SIG-M5 (cell line): ENCODE measurements at places on chromosomes 2 and 18.
A peak's percentile ranks its signal among the peaks of the same experiment; 100 is the strongest.

- DNase-seq: no peak
Observed at GRCh38 chr2:146701183-146701582, 1143.6 kb upstream of the ACVR2A start.

- no peak for DNase-seq
Observed at GRCh38 chr2:204145263-204145751, 208.7 kb downstream of the ICOS start.

DNA sequence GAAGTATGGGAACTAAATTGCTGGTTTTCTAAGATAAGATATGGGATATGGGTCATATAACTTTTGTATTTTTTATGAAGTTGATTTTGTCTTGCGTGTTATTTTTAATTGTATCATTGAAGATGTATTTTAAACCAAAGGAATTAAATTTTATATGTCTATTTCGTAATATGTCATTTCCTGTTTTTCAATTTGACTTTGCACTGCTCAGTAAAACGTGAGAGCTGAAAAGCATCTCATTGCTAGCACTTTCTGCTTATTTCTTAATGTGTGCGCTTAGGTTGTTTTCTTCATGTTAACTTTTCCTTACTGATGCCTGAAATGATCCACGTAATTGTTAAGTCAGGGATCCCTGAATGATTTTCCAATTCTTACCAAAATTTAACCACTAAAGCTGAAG is 41.2 kb upstream of the KLF11 start:
- DNase-seq: no peak

DNA sequence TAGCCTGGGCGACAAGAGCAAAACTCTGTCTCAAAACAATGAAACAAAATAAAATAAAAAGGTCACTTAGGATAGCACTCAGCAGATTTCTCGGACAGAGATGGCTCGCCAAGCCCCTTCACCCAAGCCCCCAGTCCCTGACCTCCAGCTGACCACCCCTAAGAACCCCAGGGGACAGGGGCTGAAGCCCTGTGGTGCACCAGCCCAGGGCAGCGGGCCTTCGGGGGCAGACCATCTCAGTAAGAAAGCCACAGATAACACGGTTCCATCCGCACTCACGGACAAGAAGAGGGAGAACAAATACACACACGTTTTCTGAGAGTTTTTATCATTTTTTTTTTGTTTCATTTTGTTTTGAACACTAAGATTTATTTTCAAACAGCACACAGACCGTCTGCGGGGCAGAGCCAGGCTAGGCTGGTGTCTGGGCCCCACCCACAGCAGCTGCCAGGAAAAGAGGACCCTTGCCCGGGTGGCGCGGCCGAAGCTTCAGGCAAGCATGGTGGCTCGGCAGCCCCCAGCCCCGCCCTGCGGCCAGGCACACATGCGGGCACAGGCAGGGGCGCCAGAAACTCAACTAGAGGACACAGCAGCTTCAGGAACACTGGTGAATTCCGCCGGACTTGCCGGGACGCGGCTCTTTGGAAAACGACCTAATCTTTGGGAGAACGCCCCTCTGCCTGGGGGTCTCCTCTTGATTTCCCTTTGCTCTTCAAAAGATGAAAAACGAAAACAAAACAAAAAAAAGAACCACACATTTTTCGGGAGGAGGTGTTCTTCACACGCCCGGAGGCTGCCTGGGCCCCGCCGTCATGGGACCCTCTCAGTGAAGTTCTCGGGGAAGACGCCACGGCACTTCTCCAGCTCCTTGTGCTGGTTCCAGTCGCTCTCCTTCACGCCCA is 59.0 kb downstream of the BIN1 start:
- no peak for DNase-seq

- DNase-seq: no peak
Observed at GRCh38 chr2:103459283-103459682, 697.5 kb downstream of the TMEM182 start.

GRCh38 chr18:11040823-11041656 is 108.3 kb downstream of the PIEZO2 start:
- no peak for DNase-seq

- no peak for DNase-seq
Observed at GRCh38 chr2:105394951-105395611, 3.8 kb downstream of the FHL2 start.

GRCh38 chr2:19176977-19177376 is 181.4 kb downstream of the OSR1 start:
- DNase-seq: no peak

DNA sequence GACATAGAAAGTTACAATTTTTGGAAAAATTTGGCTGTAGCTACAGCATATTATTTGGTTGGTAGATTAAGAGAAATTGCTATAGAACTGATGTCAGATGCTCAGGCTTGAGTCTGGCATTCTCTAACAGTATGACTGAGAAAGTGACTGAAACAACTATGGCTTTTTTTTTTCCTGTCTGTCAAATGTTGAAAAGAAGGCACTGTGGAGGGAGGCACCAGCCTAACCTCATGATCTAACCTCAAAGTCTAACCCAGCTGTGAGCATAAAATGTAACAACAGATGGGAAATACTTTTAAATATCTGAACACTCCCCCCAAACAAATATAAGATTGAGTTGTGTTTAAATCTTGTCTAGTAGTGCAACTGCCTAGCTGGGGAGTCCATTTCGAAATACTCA is 629.1 kb downstream of the LRP1B start:
- DNase-seq: no peak

DNA sequence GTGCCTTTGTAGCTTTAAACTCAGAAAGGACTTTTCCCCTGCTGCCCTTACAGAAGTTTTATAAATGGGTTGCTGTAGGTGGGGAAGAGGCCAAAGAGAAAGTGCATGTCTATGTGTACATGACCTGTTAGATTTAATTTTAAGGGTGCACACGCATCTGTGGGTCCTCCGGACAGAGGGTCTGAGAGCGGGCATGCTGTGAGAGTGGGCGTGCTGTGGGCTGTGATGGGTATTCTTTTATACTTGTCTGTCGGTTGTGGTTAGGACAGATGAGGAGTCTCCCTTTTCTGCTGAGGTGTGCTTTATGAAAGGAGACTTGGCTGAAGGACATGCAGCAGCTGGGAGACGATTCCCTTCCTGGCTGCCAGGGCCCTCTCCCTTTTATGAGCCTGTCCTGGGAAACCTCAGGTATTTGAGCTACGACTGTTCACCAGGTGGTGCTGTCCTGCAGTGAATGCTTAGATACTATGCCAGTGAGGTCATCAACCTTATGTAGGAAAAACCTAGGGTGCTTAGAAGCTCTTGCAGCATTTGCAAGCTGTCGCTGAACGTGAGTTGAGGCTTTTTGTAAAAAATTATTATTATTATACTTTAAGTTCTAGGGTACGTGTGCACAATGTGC is 67.5 kb downstream of the TANC1 start:
- no peak for DNase-seq

DNA sequence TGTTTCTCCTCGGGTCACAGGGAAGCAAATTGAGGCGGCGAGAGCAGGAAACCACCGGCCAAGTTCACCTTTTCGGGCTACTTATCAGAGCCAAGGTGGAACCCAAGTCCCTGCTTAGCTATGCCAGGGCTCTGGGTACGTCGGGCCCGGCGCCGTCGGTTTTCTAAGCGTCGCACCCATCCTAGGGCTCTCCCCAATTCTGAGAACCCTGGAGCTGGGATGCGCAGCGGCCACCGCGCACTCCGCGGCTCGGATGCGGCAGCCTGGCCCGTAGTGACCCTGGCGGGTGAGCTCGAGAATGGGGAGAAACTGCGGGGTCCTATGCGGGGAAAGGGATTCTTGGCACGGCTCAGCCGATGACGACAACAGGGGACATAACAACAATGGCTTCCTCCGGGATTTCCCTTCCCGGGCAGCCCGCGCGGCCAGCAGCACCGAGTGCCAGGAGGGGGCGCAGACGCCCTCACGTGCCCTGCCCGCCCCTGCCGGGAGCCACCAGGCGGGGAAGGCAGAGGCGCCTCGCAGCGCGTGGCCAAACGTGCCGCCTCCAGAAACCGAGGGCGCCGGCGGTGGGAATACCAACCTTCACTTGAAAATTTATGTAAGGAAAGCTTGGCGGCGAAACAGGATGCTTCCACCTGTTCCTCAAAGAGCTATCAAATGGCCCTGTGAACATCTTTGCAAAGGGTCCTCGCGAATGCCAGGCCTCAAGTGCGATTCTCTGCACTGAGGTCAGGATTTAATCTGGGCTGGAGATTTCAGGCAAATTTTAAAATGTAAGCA is 2.1 kb upstream of the SLC30A3 start:
- no peak for DNase-seq

GRCh38 chr2:223090540-223091235 is 38.7 kb downstream of the KCNE4 start:
- DNase-seq: no peak

- no peak for DNase-seq
Observed at GRCh38 chr2:73980566-73980965, 4.1 kb upstream of the TET3 start.

- DNase-seq: peak; percentile 97
Observed at GRCh38 chr2:70248181-70248847, at the start of gene TIA1. Gene TIA1 (minus strand): TSS chr2:70248628. CDS start chr2:70248430, 198 bp downstream.

GRCh38 chr18:76452357-76452756 is 42.7 kb downstream of the ZNF516 start:
- no peak for DNase-seq

DNA sequence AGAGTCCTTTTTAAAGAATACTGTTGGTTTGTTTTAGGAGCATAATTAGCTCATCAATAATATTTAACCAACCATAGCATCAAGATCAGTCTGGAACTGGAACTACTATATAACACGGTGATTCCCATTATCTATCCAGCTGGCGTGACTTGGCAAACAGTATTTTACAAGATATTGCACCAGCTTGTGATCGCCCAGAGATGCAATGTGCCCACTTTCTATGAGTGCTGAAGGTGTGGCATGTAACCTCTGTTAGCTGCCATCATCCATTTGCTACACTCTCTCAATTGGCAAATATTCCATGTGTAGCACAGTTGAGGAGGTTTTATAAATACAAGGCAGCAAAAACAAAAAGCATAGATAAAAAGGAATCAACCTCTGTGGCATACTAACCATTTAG is 64.9 kb downstream of the FIGN start:
- DNase-seq: no peak

DNA sequence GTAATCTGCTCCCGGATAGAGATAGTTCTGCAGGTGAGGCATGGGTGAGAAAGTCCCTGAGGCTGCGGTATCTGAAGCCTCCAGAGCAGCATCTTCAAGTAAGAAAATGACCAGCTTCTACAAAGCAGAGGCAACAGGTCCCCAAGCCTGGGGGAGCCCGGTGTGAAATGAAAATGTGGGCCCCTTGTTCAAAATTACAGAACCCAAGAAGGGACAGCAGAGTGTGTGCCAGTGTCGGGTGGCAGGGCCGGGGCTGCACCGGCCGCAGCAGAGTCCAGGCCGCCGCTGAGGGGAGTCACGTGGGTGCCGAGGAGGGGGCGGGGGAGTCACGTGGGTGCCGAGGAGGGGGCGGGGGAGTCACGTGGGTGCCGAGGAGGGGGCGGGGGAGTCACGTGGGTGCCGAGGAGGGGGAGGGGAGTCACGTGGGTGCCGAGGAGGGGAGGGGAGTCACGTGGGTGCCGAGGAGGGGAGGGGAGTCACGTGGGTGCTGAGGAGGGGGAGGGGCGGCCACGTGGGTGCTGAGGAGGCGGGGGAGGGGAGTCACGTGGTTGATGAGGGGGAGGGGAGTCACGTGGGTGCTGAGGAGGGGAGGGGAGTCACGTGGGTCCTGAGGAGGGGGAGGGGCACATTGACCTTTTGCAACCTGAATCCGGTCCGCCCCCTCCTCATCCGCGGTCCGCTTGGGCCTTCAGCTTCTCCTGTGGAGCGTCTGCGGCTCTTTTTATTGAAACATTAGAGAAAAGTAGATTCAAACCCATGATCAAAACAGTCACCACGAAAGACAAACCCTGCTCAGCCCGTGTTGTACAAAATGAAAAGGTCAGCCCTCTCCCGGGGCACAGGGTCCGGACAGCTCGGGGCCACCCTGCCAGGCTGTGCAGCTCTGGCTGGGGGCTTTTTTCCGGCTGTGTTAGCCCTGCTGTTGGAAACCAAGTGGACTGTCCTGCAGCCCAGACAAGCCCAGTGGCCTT is 10.4 kb downstream of the COLEC11 start:
- DNase-seq: no peak

DNA sequence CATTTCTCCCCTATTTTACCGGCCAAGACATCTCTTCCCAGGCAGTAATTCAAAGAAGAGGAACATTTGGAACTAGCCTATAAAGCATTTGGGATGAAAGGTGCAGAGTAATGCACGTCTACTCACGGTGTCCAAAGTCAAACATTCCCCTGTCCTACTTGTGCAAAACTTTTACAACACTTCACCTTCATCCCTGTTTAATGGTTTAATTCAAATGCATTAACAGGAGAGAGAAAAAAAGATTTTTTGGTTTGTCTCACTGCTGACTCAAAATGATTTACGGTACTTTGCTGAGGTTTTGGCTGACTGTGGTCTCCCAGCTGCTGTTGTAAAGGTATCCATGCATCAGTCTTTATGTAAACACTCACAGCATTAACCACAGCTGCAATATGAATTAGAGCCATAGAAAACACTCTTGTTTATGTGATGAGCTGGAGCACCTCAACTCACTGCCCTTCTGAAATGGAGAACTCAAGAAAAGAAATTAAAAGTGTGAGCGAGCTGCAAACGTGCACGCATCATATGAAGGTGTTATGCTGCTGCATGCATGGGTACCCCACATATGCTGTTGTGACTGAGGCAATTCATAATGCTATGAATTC is 220.5 kb downstream of the PIEZO2 start:
- no peak for DNase-seq

GRCh38 chr2:128362889-128363228 is 44.2 kb upstream of the HS6ST1 start:
- DNase-seq: no peak

DNA sequence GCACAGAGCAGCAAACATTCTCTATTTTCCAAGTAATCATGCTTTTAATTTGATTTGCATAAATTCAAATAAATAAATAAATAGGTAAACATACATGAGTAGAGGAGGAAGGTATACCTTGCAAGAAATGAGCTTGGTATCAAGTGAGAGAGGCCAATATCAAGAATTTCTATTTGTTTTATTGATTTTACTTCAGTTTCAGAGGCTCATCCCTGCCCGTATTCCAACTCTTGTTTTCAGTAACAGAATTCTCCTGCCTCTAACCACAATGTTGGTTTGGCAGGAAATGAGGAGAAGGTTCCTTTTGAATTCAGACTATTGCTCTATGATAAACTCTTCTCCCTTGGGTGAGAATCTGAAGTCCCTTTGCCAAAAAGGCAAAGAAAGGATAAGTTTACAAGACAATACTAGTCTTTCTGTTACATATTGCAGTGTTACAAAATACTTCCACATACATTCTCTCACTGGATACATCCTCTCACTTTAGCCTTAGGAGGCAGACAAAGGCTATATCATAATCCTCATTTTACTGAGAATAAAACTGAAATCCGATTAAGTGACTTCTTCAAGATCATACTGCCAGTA is 68.3 kb upstream of the ZNF397 start:
- no peak for DNase-seq

DNA sequence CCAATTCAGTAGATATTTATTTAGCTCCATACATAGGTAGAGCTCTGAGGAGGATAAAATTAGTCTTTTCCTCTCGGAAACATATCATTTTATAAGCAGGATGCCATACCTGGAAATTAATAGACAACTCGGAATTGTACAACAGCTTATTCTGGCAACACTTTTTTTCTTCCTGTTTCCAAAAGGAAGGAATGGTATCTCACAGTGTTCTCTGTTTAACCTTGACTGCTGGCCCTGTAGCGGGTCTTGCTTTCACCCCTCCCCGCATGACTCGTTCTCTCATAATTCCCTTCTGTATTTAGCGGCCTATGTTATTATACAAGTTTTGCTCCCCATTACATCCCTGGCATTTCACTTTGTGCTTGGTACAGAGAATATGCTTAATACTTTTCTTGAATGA is 2.5 kb upstream of the KYNU start:
- DNase-seq: no peak

GRCh38 chr2:4130651-4131050 is 427.3 kb downstream of the DCDC2C start:
- DNase-seq: no peak

- DNase-seq: no peak
Observed at GRCh38 chr2:47782381-47782670, 619 bp upstream of the MSH6 start.
